ENCODE measurements at places on chromosomes 3 and 15.

DNA sequence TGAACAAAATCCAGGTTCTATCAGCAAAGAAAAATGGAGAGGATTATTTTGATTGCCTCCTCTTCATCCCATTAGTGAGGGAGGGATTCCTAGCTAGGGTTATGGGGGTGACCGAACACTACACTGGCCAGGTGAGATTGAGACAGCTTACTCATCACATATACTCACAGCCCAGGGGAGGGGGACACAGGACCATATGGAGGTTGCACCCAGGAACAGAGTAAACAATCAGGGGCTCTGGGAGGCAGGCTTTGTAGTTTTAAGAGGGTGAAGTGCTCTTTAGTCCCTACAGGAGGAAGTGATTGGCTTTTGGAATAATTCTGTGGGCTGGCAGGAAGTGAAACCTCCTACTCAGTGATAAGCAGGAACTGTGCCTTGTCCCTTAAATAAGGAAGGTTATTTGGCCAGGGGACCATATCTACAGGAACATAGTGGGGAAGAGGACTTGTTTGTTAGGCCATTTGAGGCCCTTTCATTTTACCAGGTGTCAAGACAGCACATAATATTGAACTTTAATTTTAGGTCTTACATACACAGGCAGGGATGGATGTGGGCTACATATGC is 17.5 kb upstream of the KCTD6 start:
- DNase-seq: no peak

DNA sequence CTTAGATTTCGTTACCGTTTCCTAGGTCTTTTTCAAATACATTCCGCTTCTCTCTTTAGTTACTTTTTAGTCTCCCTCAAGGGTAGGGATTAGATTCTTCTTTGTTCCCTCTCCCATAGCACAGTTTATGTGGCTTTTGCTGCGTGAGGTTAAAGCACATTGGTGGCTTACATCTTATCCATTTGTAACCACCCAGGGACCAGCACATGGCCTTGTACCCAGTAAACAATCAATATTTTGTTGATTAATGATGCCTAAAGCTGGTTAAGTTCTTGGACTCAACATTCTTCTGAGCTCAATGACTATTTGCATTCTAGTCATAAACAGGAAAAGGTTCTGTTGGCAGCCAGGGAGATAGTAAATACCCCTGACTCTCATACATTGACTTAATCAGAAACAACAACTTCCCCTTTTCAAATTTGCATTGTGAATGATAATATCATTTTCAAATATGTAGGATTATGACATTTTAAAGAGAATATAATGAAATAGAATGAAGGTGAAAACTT is 60.2 kb downstream of the CACNA1D start:
- DNase-seq: no peak

DNA sequence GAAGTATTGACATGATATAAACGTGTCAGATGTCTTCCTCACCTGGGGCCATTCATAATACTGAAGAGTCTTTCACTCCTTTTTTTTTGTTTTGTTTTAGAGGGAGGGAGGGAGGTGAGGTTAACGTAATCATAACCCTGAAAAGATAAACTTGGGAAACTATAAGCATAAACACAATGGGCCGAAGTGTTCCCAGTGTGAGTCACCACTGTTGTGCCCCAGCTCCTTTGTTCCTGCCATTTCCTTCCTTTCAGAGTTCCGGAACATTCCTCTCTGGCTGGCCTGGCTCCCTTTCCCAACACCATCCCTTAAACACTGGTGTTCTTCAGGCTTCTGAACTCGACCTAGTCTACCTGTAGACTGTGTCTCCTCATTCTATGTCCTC is 18.6 kb downstream of the PLD1 start:
- no peak for DNase-seq

- DNase-seq: no peak
These were observed 449.6 kb downstream of the MECOM start for GRCh38 chr3:169213956-169214355.

DNA sequence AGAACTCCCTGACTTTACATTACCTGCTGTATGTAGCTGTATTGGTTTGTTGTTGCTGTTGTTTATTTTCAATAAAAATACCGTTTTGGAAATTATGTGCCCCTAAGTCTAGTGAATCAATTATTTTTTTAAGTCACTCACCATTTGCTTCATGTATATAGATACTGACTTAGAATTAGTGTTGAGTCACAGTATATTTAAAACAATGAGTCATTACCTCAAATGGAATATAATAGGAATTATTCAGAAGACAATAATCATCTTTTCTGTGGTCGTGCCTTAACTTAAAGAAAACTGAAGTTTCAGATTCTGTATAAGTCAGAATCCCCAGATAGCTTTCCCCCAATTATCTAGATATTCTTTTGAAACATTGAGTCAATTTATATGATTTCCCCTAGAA is 21.0 kb upstream of the ALDH1A2 start:
- DNase-seq: no peak

- no peak for DNase-seq
These were observed 38.2 kb upstream of the ACP3 start for GRCh38 chr3:132279030-132279429.

DNA sequence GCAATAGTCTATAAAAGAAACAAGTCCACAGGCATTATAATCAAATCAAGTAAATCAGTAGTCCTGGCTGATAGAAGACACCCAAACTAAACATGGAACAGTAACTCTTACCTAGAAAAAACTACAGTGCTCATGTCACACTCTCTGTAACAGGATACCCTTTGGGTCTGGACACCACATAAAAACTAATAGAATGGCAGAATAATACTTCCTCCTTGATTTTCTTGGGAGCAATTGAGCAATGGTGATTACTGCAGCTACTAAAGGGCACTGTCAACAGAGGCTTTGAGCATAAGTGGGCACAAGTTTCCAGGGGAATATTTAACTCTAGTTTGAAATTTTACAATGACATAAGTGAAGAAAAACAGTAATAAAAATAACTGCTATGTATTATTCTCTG is 59.5 kb downstream of the GLB1 start:
- DNase-seq: no peak

DNA sequence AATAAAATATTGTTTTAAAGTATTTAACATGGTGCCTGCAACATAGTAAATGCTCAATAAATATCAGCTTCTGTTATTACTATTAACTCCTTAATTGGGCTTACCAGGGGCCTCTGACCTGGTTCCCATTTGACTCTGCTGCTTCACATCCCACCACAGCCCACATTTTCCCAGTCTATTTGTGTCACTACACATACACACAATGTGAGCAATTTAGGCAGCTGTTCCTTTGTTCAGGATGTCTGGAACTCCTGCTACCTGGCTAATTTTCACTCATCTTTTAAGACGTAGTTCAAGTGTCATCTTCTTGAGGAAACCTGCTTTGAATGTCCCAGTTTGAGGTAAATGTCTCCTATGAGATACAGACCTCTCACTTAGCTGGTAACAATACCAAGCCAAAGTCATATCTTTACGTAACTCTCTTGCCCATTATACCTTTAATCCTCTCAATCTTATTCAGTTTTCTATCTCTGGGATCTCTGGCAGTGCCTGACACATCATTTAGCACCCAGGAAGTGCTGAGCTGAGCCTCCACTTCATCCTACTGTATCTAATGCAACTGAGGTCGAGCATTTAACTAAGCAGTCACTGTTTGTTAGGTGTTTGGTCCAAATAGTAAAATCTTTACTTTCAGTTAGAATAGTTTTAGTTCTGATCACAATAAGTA is 4.4 kb downstream of the TGFBR2 start:
- no peak for DNase-seq

GRCh38 chr3:44954304-44954703 is 21.7 kb downstream of the ZDHHC3 start:
- DNase-seq: no peak

GRCh38 chr15:33746203-33746602 is 222.1 kb upstream of the CHRM5 start:
- no peak for DNase-seq

- no peak for DNase-seq
These were observed 36.1 kb downstream of the AP3S2 start for GRCh38 chr15:89857673-89858072.

- DNase-seq: no peak
These were observed 240.3 kb downstream of the FGF12 start for GRCh38 chr3:192487033-192487432.

DNA sequence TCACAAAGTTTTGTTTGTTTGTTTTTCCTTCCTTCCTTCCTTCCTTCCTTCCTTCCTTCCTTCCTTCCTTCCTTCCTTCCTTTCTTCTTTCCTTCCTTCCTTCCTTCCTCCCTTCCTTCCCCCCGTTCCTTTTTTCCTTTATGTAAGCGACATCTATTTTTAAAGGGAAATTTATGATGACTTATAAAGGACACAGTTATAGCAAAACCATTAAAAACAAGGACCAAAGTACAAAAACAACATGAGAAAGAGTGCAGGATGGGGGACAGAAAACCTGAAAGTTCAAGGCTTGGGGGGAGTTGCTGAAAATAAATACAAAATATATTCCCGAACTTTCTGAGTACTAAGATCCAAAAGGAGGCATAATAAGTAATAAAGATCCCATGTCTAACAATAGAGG is 1.8 kb downstream of the ADGRG7 start:
- no peak for DNase-seq

DNA sequence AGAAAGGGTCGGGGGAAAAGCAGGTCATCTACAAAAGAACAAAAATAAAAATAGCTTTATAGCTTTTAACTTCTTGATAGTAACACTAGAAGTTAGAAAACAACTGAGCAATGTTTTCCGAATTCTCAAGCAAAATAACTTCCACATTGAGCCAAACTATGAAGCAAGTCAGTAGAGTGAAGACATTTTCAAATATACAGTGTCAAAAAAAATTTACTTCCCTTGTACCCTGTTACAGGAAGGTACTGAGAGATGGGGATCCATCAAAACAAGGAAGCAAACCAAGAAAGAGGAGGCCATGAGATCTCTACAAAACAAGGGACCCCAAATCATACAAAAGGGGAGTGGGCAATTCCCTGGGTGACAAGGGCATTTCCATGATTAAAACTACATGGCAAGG is 26.6 kb upstream of the STIMATE start:
- no peak for DNase-seq

DNA sequence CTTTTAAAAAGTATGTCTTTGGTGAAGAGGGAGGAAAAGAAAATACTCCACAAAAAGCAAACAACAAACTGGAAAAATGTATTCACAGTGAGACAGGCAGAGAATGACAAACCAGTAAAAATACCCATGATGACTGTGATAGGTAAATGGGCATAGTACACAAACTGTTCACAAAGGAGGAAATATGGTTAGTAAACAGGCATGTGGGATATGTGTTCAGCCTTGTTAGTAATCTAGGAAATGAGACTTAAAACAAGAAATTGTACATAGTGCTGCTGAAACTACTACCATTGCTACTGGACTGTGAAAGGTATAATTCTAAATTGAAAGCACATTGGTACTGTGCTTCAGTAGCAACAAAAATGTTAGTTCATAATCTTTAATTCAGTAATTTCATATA is 50.1 kb downstream of the UBE2E2 start:
- DNase-seq: no peak

DNA sequence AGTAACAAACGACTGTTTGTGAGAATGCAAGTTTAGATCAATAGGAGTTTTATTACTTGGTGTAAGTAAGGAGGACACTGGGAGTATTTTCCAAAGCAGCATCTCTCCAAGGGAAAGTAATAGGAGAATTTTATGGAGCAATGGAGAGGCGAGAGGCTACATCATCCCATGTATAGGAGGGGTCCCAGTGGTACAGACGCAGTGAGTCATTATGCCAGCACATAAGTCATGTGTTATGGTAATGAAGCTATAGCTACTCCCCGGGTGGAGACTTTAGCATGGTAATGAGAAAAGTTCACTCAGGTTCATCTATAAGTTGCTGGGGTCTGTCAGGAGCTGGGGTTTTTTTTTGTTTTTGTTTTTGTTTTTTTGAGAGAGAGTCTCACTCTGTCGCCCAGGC is 29.5 kb upstream of the ZNF445 start:
- DNase-seq: no peak

DNA sequence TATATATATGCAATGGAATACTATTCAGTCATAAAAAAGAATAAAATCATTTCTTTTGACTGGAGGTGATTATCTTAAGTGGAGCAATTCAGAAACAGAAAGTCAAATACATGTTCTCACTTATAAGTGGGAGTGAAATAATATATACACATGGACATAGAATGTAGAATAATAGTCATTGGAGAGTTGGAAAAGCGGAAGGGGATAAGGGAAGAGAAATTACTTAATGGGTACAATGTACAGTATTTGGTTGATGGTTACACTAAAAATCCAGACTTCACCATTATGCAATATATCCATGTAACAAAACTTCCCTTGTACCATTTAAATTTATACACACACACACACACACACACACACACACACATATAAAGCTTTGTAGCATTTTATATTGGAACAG is 84.3 kb downstream of the RAP2B start:
- DNase-seq: no peak

Data from stimulated activated CD4-positive, alpha-beta T cell treated with anti-CD3 and anti-CD28 coated beads, Interleukin-15, amount 100 ng/mL, for 1 hour (primary cell).